ENCODE measurements at places on chromosomes 3 and 15. TPM values are rescaled to one million over a fixed set of nuclear protein-coding genes. Genes with fewer than 3 reads are reported as not detected.

DMXL2 gene
- 2.0 TPM for total RNA-seq

DNA sequence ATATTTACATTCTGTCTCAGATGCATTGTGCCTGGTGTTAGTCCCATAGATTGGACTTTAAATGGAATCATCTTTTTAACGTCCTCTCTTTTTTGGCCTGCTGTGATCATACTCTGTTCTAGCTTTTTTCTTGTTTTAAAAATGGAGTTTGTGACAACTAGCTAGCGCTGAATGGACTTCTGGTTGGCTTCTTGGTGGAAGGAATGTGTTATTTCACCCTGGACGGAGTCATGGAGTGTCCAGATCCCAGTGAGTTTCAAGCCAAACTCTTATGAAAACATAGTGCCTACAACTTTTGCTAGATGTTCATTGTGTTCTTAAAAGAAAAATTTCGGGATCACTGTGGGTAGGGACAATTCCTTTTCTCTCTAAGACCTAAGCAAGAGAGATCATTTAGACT lies 192.6 kb downstream of the TCF12 start:
- no peak for DNase-seq
- no peaks in the 10 kb centered on the region for H3K36me3 ChIP-seq
- peak overlapping the region; percentile 70 for H3K27ac ChIP-seq
- no peaks in the 10 kb centered on the region for H3K27me3 ChIP-seq
- H3K4me1 ChIP-seq: peaks cover 29% of the 10 kb centered on the region
- no peak overlapping the region for H3K4me3 ChIP-seq

MCF2L2 gene
- 0.58 TPM for total RNA-seq

GRCh38 chr3:184168363-184169120 lies 6.1 kb upstream of the AP2M1 start:
- H3K4me3 ChIP-seq: no peak overlapping the region
- peaks cover 4% of the 10 kb centered on the region for H3K4me1 ChIP-seq
- no peak overlapping the region for H3K27ac ChIP-seq
- no peak for DNase-seq
- peaks cover 98% of the 10 kb centered on the region for H3K36me3 ChIP-seq

IL17RC gene
- 27.0 TPM for total RNA-seq

TM6SF1 gene
- 9.2 TPM for total RNA-seq

DNA sequence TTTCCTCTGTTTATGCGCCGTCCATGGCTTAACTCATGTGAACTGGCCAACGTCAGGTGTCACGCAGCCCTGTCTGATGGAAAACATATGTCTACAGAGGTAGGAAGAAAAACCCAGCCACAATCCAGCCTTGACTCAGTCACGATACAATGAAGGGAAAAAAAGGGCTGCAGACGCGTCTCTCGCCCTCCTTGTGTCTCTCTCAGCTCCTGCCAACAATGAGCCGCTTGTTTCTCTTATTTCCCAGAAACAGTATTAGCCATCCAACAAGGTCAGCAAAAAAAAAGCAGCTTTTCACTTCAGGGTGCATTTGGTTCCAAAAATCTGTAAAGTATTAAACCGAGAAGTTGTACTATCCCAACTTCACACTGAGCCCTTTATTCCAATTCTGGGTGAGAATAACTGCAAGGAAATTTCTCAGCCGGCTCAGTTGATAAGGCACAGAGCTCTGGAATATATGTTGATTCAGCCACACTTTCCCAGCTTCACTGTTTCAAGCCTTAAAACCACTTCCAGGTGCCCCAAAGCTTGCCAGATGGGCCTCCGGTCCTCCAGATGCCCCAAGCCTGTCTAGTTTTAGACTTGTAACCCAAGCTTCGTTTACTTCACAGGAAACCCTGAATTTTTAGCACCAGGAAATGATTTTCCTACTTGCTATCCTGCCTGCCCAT lies 79.4 kb downstream of the TM4SF4 start:
- no peaks in the 10 kb centered on the region for H3K36me3 ChIP-seq
- no peak overlapping the region for H3K4me3 ChIP-seq
- no peaks in the 10 kb centered on the region for H3K27me3 ChIP-seq
- peaks cover 59% of the 10 kb centered on the region for H3K4me1 ChIP-seq

PLS1 gene
- 0.25 TPM for total RNA-seq

GRCh38 chr15:97941572-97941971 lies 18.9 kb upstream of the ARRDC4 start:
- no peaks in the 10 kb centered on the region for H3K4me1 ChIP-seq
- DNase-seq: no peak
- H3K27ac ChIP-seq: no peak overlapping the region
- no peaks in the 10 kb centered on the region for H3K36me3 ChIP-seq
- no peaks in the 10 kb centered on the region for H3K27me3 ChIP-seq

GRCh38 chr15:94670438-94671034 lies 439.2 kb downstream of the MCTP2 start:
- H3K36me3 ChIP-seq: no peaks in the 10 kb centered on the region
- H3K4me1 ChIP-seq: no peaks in the 10 kb centered on the region
- no peaks in the 10 kb centered on the region for H3K27me3 ChIP-seq
- H3K27ac ChIP-seq: no peak overlapping the region
- H3K4me3 ChIP-seq: no peak overlapping the region

GRCh38 chr15:56243163-56244037 lies at the start of gene RFX7:
Gene RFX7, minus strand, starts transcription at chr15:56243879. Its CDS starts 594 bp downstream, at chr15:56243285.
- no peaks in the 10 kb centered on the region for H3K36me3 ChIP-seq
- H3K27me3 ChIP-seq: no peaks in the 10 kb centered on the region
- DNase-seq: peak; percentile 88
- peaks cover 21% of the 10 kb centered on the region for H3K4me1 ChIP-seq

DNA sequence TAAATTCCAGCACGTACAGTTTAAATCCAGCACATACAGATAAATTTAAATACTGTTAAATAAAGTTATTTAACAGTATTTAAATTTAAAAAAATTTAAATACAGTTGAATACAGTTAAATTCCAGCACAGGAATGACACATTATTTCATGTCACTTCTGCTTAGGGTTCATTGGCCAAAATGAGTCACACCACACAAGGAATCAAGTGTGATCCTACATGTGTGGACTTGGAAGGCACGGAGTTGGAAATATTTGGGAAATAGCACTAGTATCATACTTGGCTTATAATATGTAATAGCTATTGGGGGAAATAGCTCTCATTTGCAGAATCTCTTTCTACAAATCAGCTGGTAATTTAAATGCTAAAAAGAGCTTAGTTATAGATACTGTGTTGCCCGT lies 10.6 kb downstream of the RAB7A start:
- H3K4me1 ChIP-seq: peaks cover 64% of the 10 kb centered on the region
- peaks cover 5% of the 10 kb centered on the region for H3K36me3 ChIP-seq
- no peak overlapping the region for H3K27ac ChIP-seq
- no peak overlapping the region for H3K4me3 ChIP-seq
- no peaks in the 10 kb centered on the region for H3K27me3 ChIP-seq

GRCh38 chr3:25456723-25457670 lies 28.9 kb downstream of the RARB start:
- H3K27me3 ChIP-seq: no peaks in the 10 kb centered on the region
- H3K27ac ChIP-seq: peak overlapping the region; percentile 72
- no peak for DNase-seq
- H3K36me3 ChIP-seq: no peaks in the 10 kb centered on the region
- H3K4me1 ChIP-seq: peaks cover 53% of the 10 kb centered on the region

DNA sequence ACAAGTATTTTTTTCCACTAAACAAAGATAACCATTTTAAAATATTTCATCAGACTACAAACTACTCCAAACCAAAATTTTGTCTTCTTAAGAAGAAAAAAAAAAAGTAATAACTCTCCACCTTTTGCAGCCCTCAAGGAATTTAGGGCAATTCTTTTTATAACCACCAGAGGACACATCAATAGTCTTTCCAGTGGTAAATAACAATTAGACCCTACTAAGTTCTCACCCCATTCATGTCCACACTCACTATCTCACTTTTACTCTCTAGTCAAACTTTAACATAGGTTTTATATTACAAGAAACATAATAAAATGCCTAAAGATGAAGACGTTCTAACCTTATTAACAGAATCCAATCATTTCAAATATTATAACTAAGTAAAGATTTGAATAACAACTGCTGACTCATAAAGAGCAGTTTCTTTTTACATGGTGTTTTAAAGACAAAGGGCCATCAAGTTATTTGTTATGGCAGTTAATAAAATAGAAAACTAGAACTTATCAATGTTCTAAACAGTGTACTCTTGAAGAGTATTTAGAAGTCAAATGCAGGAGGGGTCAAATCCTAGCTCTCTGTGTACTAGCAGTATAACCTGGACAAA lies 33.0 kb downstream of the CCDC39 start:
- no peak overlapping the region for H3K27ac ChIP-seq
- no peaks in the 10 kb centered on the region for H3K36me3 ChIP-seq
- no peaks in the 10 kb centered on the region for H3K27me3 ChIP-seq
- H3K4me3 ChIP-seq: no peak overlapping the region
- H3K4me1 ChIP-seq: no peaks in the 10 kb centered on the region

LIPH gene
- total RNA-seq: not detected

MAGEL2 gene
- 0.12 TPM for total RNA-seq

WDR49 gene
- total RNA-seq: 0.86 TPM

GRCh38 chr3:18443665-18444594 lies 18.8 kb upstream of the SATB1 start:
- H3K27me3 ChIP-seq: peaks cover 41% of the 10 kb centered on the region
- H3K4me3 ChIP-seq: peak overlapping the region; percentile 71
- peaks cover 11% of the 10 kb centered on the region for H3K4me1 ChIP-seq

- H3K4me1 ChIP-seq: no peaks in the 10 kb centered on the region
- no peak for DNase-seq
- no peak overlapping the region for H3K4me3 ChIP-seq
- no peak overlapping the region for H3K27ac ChIP-seq
Observed at GRCh38 chr3:120498556-120499346, 48.0 kb upstream of the FSTL1 start.
